ENCODE measurements at places on chromosomes 7 and 10. TPM values are rescaled to one million over a fixed set of nuclear protein-coding genes. Genes with fewer than 3 reads are reported as not detected.

The EEPD1 gene
- under 0.01 TPM for total RNA-seq

The PPP1R17 gene
- not detected for total RNA-seq

The CRHR2 gene
- not detected for total RNA-seq

The PSMC2 gene
- 127 TPM for total RNA-seq

The GJD4 gene
- total RNA-seq, result not detected

Measured in cardiac atrium fibroblast (primary cell).